ENCODE measurements at places on chromosomes 4 and X.
A peak's percentile ranks its signal among the peaks of the same experiment; 100 is the strongest.

DNA sequence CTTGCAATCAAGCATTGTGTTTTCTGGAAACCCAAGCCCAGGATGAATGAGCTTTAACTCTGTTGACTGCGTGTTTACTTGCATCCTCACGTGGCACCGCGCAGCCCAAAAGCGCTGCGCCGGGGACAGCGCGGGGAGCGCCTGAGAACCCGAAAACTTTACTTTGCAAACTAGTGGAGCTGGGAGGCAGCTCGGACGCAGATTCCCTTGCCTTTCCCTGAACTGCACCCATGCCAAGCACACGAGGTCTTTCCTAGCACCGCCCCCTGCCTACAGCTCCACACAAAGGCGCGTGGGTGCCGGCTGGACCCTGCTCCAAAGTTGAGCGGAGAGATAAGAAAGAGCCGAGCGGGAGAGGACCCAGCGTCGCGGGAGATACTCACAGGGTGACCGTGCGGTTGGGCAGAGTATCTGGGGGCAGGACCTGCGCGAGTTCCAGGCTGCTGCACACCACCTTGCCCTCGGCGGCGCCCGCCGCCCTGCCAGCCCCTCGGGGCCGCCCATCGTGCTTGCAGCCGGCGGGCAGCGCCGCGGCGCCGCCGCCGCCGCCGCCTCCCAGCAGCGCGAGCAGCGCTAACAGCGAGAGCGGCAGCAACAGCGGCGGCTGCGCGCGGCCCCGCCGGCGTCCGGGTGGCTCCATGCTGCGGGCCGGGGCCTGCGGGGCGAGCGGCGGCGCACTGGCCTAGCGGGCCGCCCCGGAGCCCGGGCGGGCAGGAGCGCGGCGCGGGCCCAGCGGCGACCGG is 550 bp downstream of the ADGRA3 start:
- H3K36me3 ChIP-seq: no peaks in the 10 kb centered on the region
- peaks cover 13% of the 10 kb centered on the region for H3K4me1 ChIP-seq
- peak; percentile 75 for DNase-seq
- H3K27ac ChIP-seq: peak overlapping the region; percentile 45

DNA sequence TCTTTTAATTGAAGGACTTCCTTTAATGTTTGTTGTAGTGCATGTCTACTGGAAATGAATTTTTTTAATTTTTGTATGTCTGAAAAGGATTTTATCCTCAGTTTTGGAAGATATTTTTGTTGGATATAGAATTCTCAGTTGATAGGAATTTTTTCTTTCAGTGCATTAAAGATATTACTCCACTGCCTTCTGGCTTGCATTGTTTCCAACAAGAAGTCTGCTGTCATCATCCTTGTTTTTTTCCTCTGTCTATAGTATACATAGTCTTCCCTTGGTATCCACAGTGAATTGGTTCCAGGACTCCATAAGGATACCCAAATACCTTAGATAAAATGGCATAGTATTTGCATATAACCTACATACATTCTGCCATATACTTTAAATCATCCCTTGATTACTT is 33.5 kb downstream of the SCD5 start:
- no peaks in the 10 kb centered on the region for H3K4me1 ChIP-seq
- no peak overlapping the region for H3K4me3 ChIP-seq
- no peaks in the 10 kb centered on the region for H3K36me3 ChIP-seq
- no peak overlapping the region for H3K27ac ChIP-seq
- no peaks in the 10 kb centered on the region for H3K27me3 ChIP-seq

GRCh38 chr4:4383085-4383484 is 3.8 kb upstream of the NSG1 start:
- no peak overlapping the region for H3K4me3 ChIP-seq
- no peak for DNase-seq
- H3K36me3 ChIP-seq: no peaks in the 10 kb centered on the region
- H3K4me1 ChIP-seq: peaks cover 23% of the 10 kb centered on the region

DNA sequence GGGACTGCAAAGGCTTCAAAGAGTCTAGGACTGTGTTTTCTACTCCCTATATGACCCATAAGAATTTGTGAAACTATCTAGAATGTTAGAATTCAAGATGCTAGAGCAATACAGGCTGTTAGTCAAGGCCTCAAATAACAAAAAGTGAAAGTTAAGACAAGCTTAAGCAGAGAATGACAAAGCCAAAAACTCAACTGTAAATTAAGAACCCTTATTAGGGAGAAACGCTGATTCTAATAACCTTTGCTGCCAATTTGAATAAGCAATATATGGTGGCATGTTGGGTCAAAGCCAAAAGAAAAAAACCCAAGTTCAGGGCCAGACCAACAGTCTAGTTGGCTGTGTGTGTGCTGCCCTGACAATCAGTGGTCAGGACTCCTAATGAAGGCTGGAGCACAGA is 160.0 kb downstream of the INPP4B start:
- no peaks in the 10 kb centered on the region for H3K36me3 ChIP-seq
- no peak overlapping the region for H3K27ac ChIP-seq
- no peak overlapping the region for H3K4me3 ChIP-seq
- H3K4me1 ChIP-seq: no peaks in the 10 kb centered on the region
- H3K27me3 ChIP-seq: no peaks in the 10 kb centered on the region

GRCh38 chr4:123244137-123244536 is 152.5 kb upstream of the SPRY1 start:
- no peak for DNase-seq
- H3K4me1 ChIP-seq: no peaks in the 10 kb centered on the region
- no peak overlapping the region for H3K27ac ChIP-seq
- no peaks in the 10 kb centered on the region for H3K27me3 ChIP-seq
- H3K36me3 ChIP-seq: no peaks in the 10 kb centered on the region

DNA sequence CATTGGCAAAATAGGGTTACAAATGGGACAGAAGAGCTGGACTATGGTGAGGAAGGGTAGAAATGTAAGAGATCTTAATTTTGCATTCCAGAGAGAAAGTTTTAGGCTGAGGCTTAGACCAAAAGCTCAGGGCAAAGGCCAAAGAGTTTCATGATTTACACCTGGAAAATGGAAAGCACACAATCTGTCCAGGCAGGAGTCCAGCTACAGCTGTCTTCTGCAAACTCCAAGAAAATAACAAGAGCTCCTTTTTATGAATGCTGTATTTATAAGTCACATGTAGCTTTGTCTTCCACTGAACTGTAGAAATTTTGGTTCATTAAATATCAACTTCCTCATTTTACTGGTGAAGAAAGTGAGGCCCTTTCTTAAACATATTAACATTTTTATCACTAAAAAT is 288.0 kb upstream of the ATOH1 start:
- H3K4me3 ChIP-seq: no peak overlapping the region
- no peaks in the 10 kb centered on the region for H3K27me3 ChIP-seq
- no peaks in the 10 kb centered on the region for H3K36me3 ChIP-seq
- no peaks in the 10 kb centered on the region for H3K4me1 ChIP-seq
